ENCODE measurements at places on chromosomes 2 and 18. TPM values are rescaled to one million over a fixed set of nuclear protein-coding genes. Genes with fewer than 3 reads are reported as not detected.

GRCh38 chr2:99261242-99261641, 5.8 kb upstream of the LYG2 start:
- no peak for DNase-seq

DNA sequence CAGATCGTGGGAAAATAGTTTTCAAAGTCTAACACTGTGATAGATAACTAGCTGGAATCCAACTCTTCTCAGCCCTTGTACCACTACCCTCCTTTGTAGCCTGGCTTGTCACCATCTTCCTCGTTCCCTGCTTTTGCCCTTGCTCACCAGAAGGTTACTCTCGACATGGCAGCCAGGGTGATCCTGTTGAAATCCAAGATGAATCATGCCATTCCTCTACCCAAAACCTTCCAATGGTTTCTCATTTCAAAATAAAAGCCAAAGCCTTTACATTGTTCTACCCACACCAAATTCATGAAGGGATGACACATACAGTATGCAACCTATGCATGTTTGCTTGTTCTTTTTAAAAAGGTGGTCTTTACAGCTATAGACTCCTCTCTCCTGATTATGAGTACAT, 45.7 kb downstream of the STAT4 start:
- DNase-seq = no peak

DNA sequence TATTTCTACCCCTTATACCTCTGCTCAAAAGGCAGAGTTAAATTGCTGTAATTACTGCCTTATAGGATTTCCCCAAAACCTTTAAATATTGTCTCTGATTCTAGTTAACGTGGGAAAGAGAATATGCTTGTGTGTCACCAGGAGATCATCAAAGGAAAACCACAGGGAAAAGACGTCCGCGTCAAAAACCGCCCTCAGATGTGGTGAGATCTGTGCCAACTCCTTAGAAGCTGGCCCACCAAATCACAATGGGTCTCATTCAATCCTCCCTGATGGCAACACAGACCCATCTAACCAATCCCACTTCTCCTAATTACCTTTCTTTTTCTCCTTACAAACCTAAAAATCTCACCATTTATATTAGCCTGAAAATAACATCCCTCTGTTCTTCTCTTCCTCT, 25.4 kb downstream of the VPS54 start:
- DNase-seq = no peak

Gene WBP1
- 52.5 TPM for total RNA-seq

DNA sequence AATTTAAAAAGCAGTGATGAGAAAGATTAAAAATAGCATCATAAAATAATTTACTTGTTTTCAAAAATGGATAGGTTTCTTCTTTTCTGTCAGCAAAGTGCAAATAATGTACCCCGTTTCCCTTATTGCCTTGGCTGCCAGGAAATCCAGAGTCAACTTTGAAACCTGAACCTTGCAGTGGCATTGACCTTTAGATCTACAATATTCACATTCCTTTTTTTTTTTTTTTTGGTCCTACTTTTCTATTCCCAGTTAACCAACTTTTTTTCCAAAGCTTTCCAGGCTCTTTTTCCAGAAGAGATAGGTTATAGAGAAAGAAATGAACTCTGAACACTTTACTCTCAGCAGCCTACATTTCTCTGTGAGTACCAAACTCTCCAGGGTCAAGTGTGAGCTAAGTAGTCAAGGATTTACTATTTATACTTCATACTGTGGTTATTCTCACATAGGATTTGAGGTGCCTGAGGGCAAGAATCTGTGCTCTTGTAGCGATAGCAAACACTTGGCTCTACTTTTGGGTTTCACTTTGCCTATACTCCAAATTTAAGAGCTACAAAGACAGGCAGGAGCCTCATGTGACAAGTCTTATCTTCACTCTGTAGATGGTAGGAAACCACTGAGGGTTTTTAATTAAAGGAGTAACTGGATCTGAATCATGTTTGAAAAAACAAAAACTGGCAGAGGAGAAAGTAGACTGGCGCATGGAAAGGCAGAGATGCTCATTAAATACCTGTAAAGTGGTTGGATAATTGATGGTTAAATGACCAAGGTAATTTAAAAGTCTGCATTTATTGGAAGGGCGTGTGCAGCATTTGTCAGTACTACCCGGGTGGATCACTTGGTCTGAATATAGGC, 63.2 kb upstream of the TMEM17 start:
- DNase-seq = no peak

DNA sequence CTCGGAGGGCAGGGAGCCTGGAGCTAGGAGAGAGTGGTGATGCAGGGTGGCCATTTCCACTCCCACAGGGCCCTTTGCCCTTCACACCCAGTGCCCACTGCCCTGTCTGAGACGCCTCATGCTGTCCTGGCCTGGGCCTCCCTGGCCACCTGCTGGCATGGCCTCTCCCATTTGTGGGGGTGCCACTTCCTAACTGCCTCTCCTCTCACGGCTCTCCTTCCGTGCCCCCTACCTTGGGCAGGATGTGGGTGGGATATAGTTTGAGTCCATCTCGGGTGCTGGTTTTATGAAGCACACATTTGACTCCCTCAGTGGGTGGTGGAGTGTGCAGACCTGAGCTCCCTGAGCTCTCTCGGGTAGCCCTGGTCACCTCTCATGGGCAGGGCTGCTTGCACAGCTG, 46.0 kb downstream of the DGKD start:
- DNase-seq = no peak

GRCh38 chr18:25496544-25496943, 144.6 kb upstream of the ZNF521 start:
- DNase-seq = no peak

GRCh38 chr18:11866329-11866728, 15.1 kb downstream of the CHMP1B start:
- DNase-seq = no peak

- peak; percentile 7 for DNase-seq
Measured at GRCh38 chr18:57859314-57859713, 56.2 kb upstream of the ATP8B1 start.

- no peak for DNase-seq
Measured at GRCh38 chr2:160349306-160349705, 144.3 kb downstream of the RBMS1 start.

Gene SCN2A
- total RNA-seq = 0.02 TPM

DNA sequence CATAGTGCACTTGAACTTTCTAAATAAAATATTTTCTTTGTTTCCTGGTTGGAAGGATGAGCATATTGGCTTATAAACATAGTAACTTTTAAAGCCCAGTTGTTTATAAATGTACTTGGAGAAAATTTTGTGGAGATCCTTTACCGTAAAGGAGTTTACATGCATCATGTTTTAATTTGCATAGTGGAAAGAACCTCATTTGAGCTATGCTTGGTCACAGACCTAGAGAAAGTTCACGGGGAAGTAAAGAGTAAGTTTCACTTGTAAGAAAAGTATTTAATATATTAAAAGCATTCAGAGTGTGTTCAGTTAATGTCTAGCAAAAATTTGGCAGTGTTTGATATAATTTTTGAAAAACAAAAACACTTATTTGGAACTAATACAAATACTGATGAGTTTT, 45.3 kb downstream of the PIKFYVE start:
- no peak for DNase-seq

DNA sequence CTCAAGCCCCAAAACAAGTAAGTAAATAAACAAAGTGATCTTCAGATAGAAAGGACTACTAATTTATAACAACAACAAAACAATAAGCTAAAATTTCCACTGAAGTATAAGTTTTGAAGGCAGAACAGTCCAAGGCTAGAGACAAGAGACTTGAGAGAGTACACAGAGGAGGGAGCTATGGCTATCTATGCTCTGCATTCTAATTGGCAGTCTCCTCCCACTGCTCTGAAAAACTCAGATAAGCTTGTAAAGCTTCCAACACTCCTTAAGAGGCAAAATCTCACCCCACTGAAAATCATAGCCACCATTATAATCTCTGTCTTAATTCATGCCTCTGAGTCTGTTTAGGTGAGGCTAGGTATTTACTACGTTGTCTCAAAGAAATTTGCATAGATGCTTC, 714.6 kb upstream of the LRATD1 start:
- no peak for DNase-seq

DNA sequence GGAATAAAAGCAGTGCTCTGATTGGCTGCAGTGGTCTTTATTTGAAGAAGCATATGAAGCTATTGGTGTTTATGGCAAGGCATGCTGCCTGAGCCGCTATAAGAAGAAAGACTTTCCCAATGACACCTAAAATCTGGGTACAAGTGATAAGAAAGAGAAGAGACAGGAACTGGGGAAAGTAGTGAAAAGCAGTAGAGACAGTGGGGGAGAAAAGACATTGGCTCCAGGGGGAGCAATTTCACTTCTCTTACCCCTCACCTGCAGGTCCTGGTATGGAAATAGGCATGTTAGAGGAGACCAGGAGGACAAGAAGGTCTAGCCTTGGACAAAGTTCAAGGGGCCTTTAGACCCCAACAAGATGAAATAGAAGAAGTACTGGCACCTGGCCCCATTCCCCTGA, 47.1 kb downstream of the PLCL1 start:
- no peak for DNase-seq

GRCh38 chr2:42228101-42228500, 58.9 kb downstream of the EML4 start:
- no peak for DNase-seq

DNA sequence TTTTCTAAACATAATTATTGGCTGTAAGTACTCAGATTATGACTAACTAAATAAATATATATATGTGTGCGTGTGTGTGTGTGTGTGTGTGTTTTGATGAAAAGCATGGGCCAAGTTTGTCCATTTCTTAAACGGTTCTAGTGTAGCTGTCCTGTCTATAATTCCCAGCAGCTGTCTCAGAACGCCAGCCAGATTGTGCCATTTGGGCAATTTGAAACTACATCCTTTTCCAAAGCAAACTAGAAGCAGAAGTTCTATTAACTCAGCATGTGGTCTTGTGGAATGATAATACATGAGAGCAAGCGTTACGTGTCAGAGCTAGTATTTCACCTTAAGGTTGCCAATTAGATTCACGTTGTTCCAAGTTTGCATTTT, 1.7 kb downstream of the ARHGAP28 start:
- DNase-seq = no peak

DNA sequence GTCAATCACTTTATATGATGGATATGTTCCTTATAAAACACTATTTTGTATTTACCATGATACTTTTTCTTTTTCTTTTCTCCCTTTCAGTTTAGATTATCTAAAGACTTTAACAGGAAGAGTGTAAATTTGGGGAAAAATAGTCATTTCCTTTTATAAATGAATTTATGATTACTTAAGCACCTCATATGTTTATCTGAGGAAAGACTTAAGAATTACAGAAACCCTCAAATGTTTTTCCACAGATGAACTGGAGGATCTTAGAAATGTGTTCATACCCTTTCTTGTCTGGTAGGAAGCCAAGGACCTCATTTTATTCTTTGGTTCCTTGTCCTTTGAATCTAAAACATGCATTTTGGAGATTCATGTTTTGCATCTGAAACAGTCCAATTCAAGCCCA, 36.7 kb downstream of the MAPRE2 start:
- DNase-seq = no peak

GRCh38 chr2:222424276-222424728, at the start of gene SGPP2:
SGPP2 (plus strand) TSS chr2:222424543; CDS start chr2:222424603, 60 bp downstream.
- DNase-seq = no peak

Data from activated CD4-positive, alpha-beta T cell treated with anti-CD3 and anti-CD28 coated beads, Interleukin-2, amount 10 ng/mL, durations not matched to agents 7 days and 5 days (primary cell).